ENCODE measurements at places on chromosomes 7 and 10.

GRCh38 chr10:15045380-15045779 lies 1.6 kb downstream of the OLAH start:
- DNase-seq, result no peak

GRCh38 chr10:35453855-35454532 lies 117.7 kb downstream of the CCNY start:
- DNase-seq, result no peak

- peak; percentile 76 for DNase-seq
Observed at GRCh38 chr10:30353851-30354250, 4.8 kb upstream of the MTPAP start.

GRCh38 chr10:89421018-89421476 lies 6.7 kb downstream of the IFIT5 start:
- no peak for DNase-seq

DNA sequence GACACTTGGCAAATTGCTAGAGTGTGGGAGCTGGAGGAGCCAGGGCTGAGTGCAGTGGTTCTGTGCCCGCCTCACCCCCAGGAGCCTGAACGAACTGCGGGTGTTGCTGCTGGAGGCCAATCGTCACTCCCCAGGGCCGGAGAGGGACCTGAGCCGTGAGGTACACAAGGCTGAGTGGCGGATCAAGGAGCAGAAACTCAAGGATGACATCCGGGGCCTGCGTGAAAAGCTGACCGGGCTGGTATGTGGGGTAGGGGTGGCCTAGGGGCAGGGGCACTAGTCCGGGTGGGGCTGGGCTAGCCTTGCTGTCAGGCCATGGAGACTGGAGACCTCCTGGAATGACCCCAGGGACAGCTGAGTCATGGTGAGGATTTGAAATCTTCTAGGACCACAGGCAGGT lies 56.7 kb upstream of the GTF2IRD1 start:
- DNase-seq, result no peak

DNA sequence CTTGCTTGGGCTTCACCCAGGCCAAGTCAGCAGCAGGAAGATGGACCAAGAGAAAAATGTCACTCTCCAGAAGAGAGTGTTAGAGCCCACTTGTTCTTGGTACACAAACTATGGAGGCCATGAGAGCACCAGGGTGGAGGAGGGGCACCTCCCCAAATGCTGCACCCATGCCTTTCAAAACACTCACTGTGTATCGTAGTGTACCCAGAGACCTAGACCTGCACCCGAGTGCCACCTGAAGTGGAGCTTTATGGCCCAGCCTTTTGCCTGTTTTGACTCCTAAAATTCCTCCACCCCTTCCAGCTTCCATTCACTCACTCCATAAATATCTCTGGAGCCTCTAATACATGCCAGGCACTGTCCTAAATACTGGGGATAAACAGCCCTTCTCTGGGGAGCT lies 5.0 kb downstream of the SFTPD start:
- DNase-seq, result no peak

- DNase-seq, result no peak
Observed at GRCh38 chr7:40374575-40374974, 239.8 kb downstream of the SUGCT start.

Measured in astrocyte of the hippocampus (primary cell).